ENCODE measurements at places on chromosomes 4 and X. TPM values are rescaled to one million over a fixed set of nuclear protein-coding genes. Genes with fewer than 3 reads are reported as not detected.

HSD17B13 gene
- 0.66 TPM for total RNA-seq

SSX4 gene
- not detected for total RNA-seq

PPP2R2C gene
- 0.66 TPM for total RNA-seq

REELD1 gene
- total RNA-seq, result 0.78 TPM

SLC49A3 gene
- total RNA-seq, result 8.0 TPM

SRPX gene
- 78.4 TPM for total RNA-seq

C1QTNF7 gene
- 13.8 TPM for total RNA-seq

PCYT1B gene
- total RNA-seq, result 3.0 TPM

DNA sequence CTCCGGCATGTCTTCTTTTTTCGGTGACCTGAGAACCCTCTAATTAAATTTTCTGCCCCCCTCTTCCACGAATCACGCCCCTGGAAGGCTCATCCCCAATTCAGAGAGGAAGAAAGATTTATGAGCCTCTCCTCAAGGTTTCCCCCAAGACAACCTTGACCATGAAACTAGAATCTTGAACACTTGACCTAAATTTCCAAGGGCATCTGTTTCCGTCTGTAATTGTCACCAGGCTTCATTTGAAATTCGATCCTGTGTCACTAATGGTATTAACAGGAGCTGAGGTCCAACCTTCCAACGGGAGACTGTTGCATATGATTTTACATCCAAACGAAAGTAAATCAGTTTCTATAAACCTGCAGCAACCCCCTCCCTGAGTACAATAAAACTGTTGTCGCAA is 139.9 kb upstream of the ZIC3 start:
- H3K27me3 ChIP-seq, result peaks cover 5% of the 10 kb centered on the region
- no peaks in the 10 kb centered on the region for H3K36me3 ChIP-seq
- no peak overlapping the region for H3K4me3 ChIP-seq
- no peak for DNase-seq
- H3K4me1 ChIP-seq, result peaks cover 16% of the 10 kb centered on the region

- no peak overlapping the region for H3K27ac ChIP-seq
- H3K4me3 ChIP-seq, result no peak overlapping the region
- no peaks in the 10 kb centered on the region for H3K4me1 ChIP-seq
Observed at GRCh38 chrX:250965-251364, 30.2 kb upstream of the PLCXD1 start.

GRCh38 chr4:8537041-8537461 is 43.1 kb upstream of the GPR78 start:
- H3K36me3 ChIP-seq, result no peaks in the 10 kb centered on the region
- H3K27ac ChIP-seq, result peak overlapping the region; percentile 36
- H3K27me3 ChIP-seq, result no peaks in the 10 kb centered on the region
- no peak overlapping the region for H3K4me3 ChIP-seq
- peaks cover 66% of the 10 kb centered on the region for H3K4me1 ChIP-seq
- DNase-seq, result peak; percentile 73

DNA sequence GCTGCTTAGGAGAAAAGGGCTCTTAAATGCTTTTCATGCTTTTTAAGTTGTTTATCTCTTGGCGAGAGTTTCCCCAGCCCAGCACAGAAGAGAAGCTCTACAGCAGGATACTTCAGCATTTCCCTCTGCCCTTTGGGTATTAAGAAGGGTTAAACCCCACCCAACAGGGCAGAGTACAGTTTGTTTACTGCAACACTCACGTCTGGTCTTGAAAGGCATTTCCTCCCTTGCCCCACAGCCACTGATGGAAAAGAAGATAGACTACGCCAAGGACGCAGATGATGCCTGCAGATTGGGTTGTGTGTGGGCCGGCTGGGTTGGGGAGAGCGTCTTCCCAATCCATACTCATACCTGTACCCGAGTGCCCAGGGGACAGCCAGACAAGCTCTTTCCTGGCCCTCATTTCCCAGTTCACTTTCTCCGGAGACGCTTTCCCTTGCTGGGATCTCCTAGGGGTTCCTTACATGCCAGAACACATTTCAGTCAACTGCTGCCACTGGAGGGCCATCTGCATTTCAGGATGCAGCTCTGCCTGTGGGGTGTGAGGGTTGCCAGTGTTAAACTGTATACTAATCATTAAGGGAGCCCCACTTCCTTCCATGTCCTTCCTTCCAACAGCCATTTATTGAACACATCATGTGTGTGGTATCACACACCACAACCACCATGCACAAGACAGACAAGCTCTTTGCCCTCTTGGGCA is 96.5 kb upstream of the DHX15 start:
- H3K36me3 ChIP-seq, result no peaks in the 10 kb centered on the region
- no peaks in the 10 kb centered on the region for H3K4me1 ChIP-seq
- DNase-seq, result no peak

DNA sequence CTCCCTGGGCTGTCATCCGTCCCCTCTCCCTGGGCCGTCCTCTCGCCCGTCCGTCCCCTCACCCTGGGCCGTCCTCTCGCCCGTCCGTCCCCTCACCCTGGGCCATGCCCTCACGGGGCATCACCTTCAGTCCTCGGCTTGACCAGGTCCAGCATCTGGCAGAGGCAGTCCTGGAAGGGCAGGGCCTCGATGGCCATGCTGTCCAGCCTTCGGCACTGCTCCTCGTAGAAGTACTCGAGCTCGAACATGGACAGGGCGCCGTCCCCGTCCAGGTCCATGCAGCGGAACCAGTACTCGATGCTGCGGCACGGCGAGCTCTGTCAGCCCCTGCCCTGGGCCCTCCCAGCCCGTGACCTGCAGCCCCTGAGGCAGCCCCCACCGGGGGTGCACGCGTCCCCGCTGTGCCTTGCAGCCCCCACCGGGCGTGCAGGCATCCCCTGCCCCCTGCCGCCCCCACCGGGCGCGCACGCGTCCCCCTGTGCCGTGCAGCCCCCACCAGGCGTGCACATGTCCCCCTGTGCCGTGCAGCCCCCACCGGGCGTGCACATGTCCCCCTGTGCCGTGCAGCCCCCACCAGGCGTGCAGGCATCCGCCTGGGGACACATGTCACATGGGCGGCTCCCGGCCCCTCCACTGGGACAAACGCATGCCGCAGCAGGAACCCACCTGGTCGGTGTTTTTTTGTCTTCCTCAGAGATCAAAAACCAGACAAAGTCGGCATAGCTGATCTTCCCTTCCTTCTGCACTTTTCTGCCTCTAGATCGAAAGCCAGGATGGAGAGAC is 22.2 kb upstream of the GTPBP6 start:
- H3K4me1 ChIP-seq, result no peaks in the 10 kb centered on the region
- no peak overlapping the region for H3K27ac ChIP-seq
- H3K36me3 ChIP-seq, result no peaks in the 10 kb centered on the region
- H3K27me3 ChIP-seq, result no peaks in the 10 kb centered on the region
- DNase-seq, result no peak

- H3K27ac ChIP-seq, result no peak overlapping the region
- no peak overlapping the region for H3K4me3 ChIP-seq
- no peaks in the 10 kb centered on the region for H3K27me3 ChIP-seq
- no peaks in the 10 kb centered on the region for H3K36me3 ChIP-seq
- DNase-seq, result no peak
Observed at GRCh38 chrX:83501530-83501929, 6.6 kb upstream of the POU3F4 start.

- no peaks in the 10 kb centered on the region for H3K27me3 ChIP-seq
- H3K27ac ChIP-seq, result no peak overlapping the region
- peaks cover 20% of the 10 kb centered on the region for H3K4me1 ChIP-seq
- H3K4me3 ChIP-seq, result no peak overlapping the region
- no peak for DNase-seq
Observed at GRCh38 chr4:123598331-123598730, 201.7 kb downstream of the SPRY1 start.

GRCh38 chr4:16262188-16262587 is 35.9 kb upstream of the TAPT1 start:
- no peaks in the 10 kb centered on the region for H3K27me3 ChIP-seq
- no peaks in the 10 kb centered on the region for H3K4me1 ChIP-seq
- DNase-seq, result no peak

DNA sequence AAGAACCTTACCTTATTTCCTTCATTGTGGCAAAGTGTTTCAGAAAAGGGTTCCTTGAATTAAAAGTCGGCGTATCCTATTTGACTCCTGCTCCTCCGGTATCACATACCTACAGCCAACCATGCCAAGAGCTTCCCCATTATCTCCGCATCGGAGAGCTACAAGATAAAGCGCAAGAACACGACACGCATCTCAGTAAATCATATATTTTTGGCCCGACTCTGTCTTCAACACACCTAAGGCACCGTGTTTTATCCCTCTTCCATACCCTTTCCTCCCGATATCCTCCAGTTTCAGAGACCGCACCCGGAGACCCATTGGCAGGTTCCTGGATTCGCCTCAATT is 497 bp upstream of the THAP9 start:
- peak overlapping the region; percentile 55 for H3K4me3 ChIP-seq
- H3K36me3 ChIP-seq, result no peaks in the 10 kb centered on the region
- H3K27ac ChIP-seq, result peak overlapping the region; percentile 100
- no peak for DNase-seq

GRCh38 chr4:26509681-26510333 is 19.5 kb upstream of the CCKAR start:
- H3K27me3 ChIP-seq, result no peaks in the 10 kb centered on the region
- H3K36me3 ChIP-seq, result no peaks in the 10 kb centered on the region
- H3K4me3 ChIP-seq, result no peak overlapping the region
- no peak for DNase-seq

DNA sequence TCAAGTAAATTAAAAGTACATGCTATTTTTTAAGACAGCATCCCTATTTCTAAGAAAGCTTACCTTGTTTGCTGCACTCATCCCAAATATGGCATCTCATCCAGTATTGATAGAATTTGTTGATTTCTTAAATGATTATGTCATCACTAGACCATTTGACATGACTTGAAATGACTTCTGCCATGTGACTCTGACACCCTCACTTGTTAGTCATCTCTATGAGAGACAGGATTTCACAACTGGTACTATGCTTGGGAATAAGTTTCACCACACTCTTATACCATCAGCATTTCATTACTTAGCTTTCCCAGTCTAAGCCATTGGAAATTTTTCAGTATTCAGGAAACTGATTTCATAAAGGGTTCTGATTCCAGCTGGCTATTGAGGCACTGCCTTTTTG is 55.3 kb downstream of the TMPRSS11F start:
- DNase-seq, result no peak
- no peaks in the 10 kb centered on the region for H3K4me1 ChIP-seq
- H3K27ac ChIP-seq, result no peak overlapping the region
- H3K27me3 ChIP-seq, result no peaks in the 10 kb centered on the region
- H3K4me3 ChIP-seq, result no peak overlapping the region
- H3K36me3 ChIP-seq, result no peaks in the 10 kb centered on the region

DNA sequence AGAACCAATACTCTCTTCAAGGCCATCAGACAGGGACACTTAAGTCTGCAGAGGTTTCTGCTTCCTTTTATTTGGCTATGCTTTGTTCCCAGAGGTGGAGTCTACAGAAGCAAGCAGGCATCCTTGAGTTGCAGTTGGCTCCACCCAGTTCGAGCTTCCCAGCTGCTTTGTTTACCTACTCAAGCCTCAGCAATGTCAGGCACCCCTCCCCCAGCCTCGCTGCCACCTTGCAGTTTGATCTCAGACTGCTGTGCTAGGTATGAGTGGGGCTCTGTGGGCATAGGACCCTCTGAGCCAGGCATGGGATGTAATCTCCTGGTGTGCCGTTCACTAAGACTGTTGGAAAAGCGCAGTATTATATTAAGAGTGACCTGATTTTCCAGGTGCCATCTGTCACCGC is 12.6 kb upstream of the UGT2B15 start:
- no peaks in the 10 kb centered on the region for H3K4me1 ChIP-seq
- H3K27me3 ChIP-seq, result no peaks in the 10 kb centered on the region
- peak overlapping the region; percentile 23 for H3K27ac ChIP-seq
- DNase-seq, result no peak
- H3K36me3 ChIP-seq, result no peaks in the 10 kb centered on the region

GRCh38 chr4:30461218-30461617 is 259.0 kb upstream of the PCDH7 start:
- no peak overlapping the region for H3K27ac ChIP-seq
- H3K4me3 ChIP-seq, result no peak overlapping the region
- no peaks in the 10 kb centered on the region for H3K27me3 ChIP-seq
- no peaks in the 10 kb centered on the region for H3K36me3 ChIP-seq
- H3K4me1 ChIP-seq, result no peaks in the 10 kb centered on the region

- no peaks in the 10 kb centered on the region for H3K36me3 ChIP-seq
- no peak overlapping the region for H3K27ac ChIP-seq
- H3K27me3 ChIP-seq, result no peaks in the 10 kb centered on the region
- no peaks in the 10 kb centered on the region for H3K4me1 ChIP-seq
- H3K4me3 ChIP-seq, result no peak overlapping the region
Observed at GRCh38 chrX:8030361-8030760, 103.1 kb upstream of the PNPLA4 start.

DNA sequence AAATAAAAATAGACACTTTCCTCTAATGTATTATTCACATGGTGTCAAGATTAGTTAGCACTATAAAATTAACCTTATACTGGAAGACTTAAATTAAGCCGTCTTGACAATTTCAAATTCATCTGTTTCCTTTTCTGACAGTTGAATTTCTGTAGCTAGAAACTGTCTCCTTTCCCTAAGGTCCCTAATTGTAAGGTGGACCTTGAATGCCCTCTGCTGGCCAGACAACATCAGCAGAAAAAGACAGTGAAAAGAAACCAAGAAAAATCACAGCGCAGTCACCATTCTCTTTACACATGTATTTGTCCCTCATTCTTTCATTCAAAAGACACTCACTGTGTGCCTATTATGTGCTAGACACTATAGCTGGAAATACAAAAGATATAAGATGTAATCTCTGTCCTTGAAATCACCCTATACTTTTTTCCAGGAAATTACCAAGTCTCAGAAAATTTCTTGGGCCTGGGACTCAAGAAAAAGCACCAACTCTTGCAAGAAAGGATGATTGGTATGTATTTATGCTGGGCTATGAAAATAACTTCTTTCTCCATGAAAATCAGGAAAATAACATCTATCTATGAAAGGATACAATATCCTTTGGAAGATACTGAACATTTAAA is 32.7 kb upstream of the AMBN start:
- no peak overlapping the region for H3K4me3 ChIP-seq
- peak; percentile 34 for DNase-seq
- H3K27me3 ChIP-seq, result no peaks in the 10 kb centered on the region
- H3K4me1 ChIP-seq, result no peaks in the 10 kb centered on the region
- no peaks in the 10 kb centered on the region for H3K36me3 ChIP-seq

GRCh38 chrX:131650637-131651410 is 107.0 kb downstream of the OR13H1 start:
- H3K4me3 ChIP-seq, result no peak overlapping the region
- DNase-seq, result no peak
- H3K27ac ChIP-seq, result no peak overlapping the region
- no peaks in the 10 kb centered on the region for H3K4me1 ChIP-seq
- H3K36me3 ChIP-seq, result no peaks in the 10 kb centered on the region

GRCh38 chr4:138805736-138806135 is 209.8 kb upstream of the NOCT start:
- no peak overlapping the region for H3K4me3 ChIP-seq
- no peaks in the 10 kb centered on the region for H3K27me3 ChIP-seq
- no peak for DNase-seq
- H3K36me3 ChIP-seq, result no peaks in the 10 kb centered on the region
- H3K4me1 ChIP-seq, result no peaks in the 10 kb centered on the region
- H3K27ac ChIP-seq, result no peak overlapping the region

DNA sequence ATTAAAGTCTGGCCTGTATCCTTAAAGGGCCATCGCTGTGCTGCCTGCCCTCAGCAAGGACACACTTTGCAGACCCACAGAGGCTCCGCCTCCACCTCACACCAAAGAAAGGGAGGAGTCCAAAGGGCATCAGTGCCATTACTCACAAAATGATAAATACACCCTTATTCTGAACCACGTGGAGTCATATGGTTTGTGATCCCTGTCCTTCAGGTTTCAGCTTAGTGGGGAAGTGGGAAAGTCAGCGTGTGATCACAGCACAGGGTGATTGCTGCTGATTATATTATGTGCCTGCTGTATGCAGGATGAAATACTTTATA is 35.9 kb upstream of the MSANTD1 start:
- H3K27me3 ChIP-seq, result no peaks in the 10 kb centered on the region
- H3K4me1 ChIP-seq, result peaks cover under 1% of the 10 kb centered on the region
- no peak overlapping the region for H3K4me3 ChIP-seq
- no peak overlapping the region for H3K27ac ChIP-seq

GRCh38 chr4:122710434-122711308 is 21.8 kb upstream of the BBS12 start:
- H3K4me1 ChIP-seq, result no peaks in the 10 kb centered on the region
- H3K27me3 ChIP-seq, result peaks cover 3% of the 10 kb centered on the region
